AG08395 (cell line): ENCODE measurements at places on chromosomes 2 and 18.
A peak's percentile ranks its signal among the peaks of the same experiment; 100 is the strongest.

GRCh38 chr2:72032481-72033041, 115.1 kb downstream of the CYP26B1 start:
- DNase-seq: no peak

DNA sequence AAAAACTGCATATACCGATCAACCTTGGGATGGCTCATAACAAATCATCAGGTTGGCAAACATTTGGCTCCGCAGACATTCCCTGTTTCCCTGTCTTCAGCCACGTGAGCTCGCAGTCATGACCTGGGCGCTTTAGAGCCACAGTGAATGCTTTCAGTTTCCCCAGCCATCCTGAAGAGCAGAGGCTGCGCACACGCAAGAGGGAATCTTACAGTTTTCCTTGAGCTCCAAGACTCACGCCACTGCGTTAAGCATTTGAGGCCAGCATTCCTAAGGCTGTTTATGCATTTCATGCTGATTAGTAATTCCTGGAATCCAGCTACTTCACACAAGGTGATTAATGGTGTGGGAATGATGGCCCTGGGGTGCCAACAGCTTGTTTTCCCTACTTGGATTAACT, 95.1 kb downstream of the MTCL1 start:
- peak; percentile 90 for DNase-seq

GRCh38 chr2:203492965-203493364, 42.1 kb downstream of the RAPH1 start:
- peak; percentile 6 for DNase-seq

DNA sequence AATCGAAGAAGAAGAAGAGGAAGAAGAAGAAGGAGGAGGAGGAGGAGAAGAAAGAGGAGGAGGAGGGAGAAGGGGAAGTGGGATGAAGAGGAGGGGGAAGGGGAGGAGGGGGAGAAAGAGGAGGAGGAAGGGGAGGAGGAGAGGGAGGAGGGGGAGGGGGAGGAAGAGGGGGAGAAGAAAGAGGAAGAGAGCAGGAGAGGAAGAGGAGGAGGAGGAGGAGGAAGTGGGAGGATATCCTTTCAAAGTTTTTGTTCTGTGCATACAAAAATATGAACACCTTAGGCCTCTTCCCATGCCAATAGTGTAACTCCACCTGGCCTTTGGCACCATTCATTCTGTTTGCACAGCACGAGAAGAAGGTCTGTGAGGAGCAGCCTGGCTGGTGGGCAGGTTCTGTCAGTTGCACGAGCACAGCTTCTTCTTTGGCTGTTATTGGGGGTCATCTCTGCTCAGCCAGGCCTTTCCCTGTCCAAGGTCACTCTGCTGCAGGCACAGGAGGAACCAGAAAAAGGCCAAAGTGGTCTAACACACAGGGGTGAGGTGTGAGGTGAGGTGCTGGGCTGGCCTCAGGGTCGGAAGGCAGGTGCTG, 25.8 kb upstream of the PLB1 start:
- DNase-seq: no peak

- DNase-seq: no peak
These were observed 314.6 kb upstream of the KYNU start for GRCh38 chr2:142562900-142563299.

GRCh38 chr2:235897992-235898391, 270.2 kb downstream of the GBX2 start:
- DNase-seq: no peak
